Right atrium auricular region (tissue), 2 donors: ENCODE measurements at places on chromosomes 3 and 15. TPM values are rescaled to one million over a fixed set of nuclear protein-coding genes. Genes with fewer than 3 reads are reported as not detected.

DNA sequence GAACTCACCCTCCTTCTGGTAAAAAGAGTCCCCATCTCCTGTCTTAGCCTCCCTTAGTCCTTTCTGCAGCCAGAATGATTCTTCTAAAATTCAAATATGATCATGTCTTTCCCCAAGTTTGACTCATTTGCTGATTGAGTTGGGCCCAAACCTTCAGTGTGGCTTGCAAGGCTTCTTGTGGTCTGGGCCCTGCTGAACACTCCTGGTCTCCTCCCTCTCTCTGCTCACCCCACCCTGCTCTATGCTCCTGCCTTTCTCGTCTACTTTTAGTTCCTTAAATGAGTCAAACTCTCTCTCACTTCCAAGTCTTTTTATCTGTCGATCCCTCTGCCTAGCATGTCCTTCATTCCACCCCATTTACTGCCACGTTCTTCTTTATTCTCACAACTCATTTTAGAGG is 72.6 kb downstream of the CCR1 start:
- DNase-seq = no peak

The ITGA11 gene
- total RNA-seq = 35.4 TPM

- DNase-seq = no peak
Observed at GRCh38 chr3:130823241-130823884, 70.5 kb upstream of the ATP2C1 start.

- no peak for DNase-seq
Observed at GRCh38 chr3:58034738-58035523, 26.7 kb downstream of the FLNB start.

The BNC1 gene
- 5.4 TPM for total RNA-seq

- no peak for DNase-seq
Observed at GRCh38 chr3:157104928-157105652, 54.9 kb downstream of the CCNL1 start.

DNA sequence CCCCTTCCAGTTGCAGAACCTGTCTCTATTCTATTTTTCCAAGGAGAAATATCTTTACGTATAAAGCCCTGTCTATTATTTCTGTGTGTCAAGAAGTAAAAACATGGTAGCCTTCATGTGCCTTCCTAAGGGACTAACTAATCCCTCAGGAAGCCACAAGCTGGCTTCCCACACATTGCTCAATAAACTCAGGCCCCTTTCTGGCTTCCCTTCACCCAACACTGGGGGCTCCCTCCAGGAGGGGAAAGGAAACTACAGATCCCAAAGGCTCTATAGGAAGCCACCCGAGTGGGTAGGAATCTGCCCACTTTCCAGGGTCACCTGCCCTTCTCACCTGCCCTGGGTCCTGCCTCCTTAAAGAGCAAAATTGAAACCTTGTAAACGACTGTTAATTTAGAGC is 4.6 kb downstream of the TLE3 start:
- DNase-seq = no peak

The LTK gene
- 0.98 TPM for total RNA-seq
